ENCODE measurements at places on chromosomes 1 and 21.

- DNase-seq = no peak
Measured at GRCh38 chr21:37615962-37616361, 249.4 kb downstream of the DYRK1A start.

DNA sequence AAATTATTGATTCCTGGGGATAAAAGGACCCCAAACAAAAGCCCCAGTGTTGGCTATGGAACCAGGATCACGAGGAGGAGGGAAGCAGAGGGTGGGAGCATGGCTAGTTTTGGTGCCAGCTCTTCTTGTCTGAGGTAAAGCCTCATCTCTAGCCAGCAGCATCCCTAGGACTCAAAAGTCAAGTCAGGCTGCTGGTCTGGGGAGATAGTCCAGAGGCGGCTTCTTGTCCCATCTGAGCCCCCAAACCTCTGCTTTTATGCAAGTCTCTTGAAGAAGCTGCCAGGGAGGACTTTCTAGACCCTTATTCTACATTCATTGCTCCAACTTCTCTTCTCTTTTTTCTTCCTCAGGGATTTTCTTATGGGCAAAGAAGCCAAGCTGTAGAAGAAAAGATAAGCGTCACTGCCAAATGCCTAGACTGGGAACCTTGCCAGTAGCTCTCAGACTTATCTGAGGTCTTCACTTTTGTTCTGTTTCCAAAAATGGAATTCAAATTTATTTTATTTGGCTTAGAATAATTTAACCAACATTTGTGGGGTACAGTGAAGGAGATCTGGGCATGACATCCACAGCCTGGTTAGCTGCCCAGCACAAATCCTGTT, 6.9 kb upstream of the ANKRD35 start:
- no peak for DNase-seq

GRCh38 chr1:39979654-39980053, 24.7 kb downstream of the MFSD2A start:
- DNase-seq = no peak

GRCh38 chr1:162916407-162916806, 55.4 kb upstream of the CCDC190 start:
- DNase-seq = no peak

DNA sequence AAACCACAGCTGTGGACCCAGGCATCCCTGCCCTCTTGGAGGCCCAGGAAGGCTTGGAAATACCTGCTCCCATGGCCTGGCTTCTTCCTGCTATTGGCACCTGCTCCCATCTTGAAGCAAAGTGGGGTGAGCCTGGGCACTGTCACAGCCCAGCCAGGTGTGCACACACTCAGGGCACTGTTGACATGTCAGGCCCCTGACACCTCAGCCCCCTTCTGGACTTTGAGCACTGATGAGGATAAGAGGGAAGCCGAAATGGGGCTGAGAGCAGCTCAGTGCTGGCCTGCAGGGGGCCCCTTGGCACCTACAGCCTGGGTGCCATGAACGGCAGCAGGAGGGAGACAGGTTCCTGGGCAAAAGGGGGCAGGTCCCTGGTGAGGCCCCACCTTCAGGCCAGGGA, 55.9 kb downstream of the DAB1 start:
- no peak for DNase-seq

DNA sequence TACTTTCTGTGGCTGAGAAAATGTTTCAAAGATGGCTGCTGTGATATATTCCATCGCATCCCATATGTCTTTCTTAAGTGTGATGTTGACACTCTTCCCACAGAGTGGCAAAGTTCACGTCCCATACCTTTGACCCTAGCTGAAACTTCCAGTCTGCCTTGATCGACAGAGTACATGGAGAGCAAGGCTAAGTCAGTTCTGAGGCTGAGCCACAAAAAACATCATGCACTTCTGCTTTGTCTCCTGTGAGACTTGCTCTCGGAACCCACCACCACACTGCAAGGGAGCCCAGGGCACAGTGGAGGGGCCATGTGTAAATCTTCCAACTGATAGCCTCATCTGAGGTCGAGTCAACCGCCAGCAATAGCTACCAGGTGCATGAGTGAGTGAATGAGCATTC, 431.9 kb upstream of the RUNX1 start:
- DNase-seq = no peak

GRCh38 chr1:53594391-53595180, 135.4 kb downstream of the DMRTB1 start:
- no peak for DNase-seq

DNA sequence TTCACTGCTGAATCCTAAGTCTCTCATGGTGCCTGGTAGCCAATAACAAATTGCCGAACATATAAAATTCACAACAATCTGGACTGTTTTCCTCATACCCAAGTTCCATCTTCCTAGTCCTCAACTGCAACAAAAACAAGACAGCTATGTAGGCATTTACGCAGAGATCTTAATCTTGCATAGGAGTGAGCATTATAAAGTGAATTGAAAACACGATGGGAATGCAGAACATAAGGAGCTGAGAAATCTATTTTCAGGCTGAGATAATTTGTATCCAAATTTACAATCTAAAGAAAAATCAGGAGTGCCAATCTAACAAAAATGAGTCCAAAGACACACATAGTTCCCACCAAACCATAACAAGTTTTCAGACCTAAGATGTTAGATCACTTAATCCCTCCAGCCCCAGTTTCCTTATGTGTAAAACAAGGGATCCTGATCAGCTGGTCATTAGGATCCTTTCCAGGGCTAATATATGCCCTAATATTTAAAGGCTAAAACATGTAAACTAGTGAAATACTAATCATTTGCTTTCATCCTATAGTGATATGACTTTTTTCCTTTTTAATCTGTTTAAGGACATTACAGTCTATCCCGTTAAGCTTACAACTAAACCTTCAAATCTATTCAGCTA, 1.9 kb downstream of the SLC16A1 start:
- no peak for DNase-seq

DNA sequence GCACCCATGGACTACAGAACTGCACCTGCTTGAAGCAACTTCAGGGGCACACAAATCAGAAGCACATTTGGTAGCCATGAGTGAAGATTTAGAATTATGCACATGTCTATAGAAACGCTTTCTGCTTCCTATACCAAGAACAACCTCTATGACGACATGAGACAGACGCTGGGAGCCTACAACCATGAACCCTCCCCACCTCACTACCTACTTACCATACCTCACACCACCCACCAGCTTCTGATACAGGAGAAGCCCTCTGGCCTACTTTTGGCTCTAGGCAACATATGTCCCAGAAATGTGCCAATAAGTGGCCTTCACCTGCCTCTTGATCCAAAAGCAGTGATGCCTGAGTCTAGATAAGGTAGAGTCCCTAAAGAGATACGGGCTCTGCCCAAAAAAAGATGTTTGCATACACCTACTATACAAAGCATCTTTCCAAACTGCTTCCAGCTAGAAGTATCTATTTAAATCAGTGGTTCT, 58.5 kb downstream of the SLC45A1 start:
- DNase-seq = no peak
